Kidney tubule cell (primary cell): ENCODE measurements at places on chromosomes 13 and 19.

- no peak for DNase-seq
Observed at GRCh38 chr19:11236324-11237301, 2.8 kb upstream of the ANGPTL8 start.

GRCh38 chr19:29837448-29837981 is 25.7 kb downstream of the CCNE1 start:
- DNase-seq: no peak

DNA sequence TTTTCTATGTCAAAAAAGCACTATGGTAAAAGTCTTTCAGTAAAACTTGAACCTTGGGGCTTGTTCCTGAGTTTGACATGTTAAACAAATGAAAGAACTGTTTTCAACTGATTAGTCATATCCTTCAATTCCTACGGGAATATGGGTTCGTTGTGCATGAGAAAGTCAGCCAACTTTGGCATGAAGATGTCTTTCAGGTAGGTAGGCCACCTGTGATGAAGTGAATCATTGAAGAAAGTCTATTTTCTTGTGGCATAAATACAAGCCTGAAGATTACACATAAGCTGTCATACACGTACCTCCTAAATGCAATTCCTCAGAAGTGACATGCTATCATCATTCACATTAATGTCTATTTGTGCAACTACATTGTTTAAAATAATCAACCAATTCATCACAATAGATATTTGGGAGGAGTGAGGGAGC is 513.0 kb downstream of the IRS2 start:
- DNase-seq: peak; percentile 83

GRCh38 chr19:3881272-3882040 is 971 bp downstream of the ATCAY start:
- DNase-seq: no peak

- DNase-seq: no peak
Observed at GRCh38 chr19:8396185-8396562, 6.0 kb downstream of the RAB11B start.
